Stomach (tissue), 19 donors: ENCODE measurements at places on chromosomes 1 and 21. TPM values are rescaled to one million over a fixed set of nuclear protein-coding genes. Genes with fewer than 3 reads are reported as not detected.

DNA sequence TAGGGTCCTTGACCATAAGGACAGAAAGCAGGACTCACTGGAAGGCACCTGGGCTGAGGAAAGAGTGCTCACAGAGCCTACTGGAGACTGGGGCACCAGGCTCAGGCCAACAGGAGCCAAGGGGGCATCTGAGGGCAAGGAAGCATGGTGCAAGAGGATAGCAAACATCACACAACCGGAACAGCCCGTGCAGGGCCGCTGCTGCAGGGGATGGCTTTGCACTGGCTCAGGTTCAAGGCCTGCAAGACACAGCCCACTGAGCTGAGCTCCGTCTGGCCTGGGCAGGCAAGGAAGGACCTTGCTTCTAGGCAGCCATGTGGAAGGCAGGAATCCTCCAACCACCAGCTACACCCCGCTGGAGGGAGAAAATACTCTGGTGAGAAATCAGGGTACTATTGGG, 59.8 kb upstream of the KIF26B start:
- no peaks in the 10 kb centered on the region for H3K27me3 ChIP-seq
- DNase-seq = no peak
- no peak overlapping the region for H3K4me3 ChIP-seq
- H3K4me1 ChIP-seq = peaks cover 5% of the 10 kb centered on the region

DNA sequence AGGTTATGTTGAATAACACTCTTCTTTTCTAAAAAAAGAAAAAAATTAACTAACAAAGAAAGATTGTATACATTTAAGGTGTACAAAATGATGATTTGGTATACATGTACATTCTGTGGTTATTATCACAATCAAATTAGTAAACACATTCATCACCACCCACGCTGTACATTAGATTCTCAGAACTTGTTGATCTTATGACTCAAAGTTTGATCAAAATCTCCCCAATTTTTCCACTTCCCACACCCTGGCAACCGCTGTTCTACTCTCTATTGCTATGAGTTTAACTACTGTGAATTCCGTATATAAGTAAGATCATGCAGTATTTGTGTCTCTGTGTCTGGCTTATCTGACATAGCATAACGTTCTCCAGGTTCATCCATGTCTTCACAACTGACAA, 469.5 kb upstream of the CHRM3 start:
- H3K27me3 ChIP-seq = no peaks in the 10 kb centered on the region
- no peak overlapping the region for H3K4me3 ChIP-seq
- no peak for DNase-seq
- no peak overlapping the region for H3K27ac ChIP-seq
- no peaks in the 10 kb centered on the region for H3K4me1 ChIP-seq

DNA sequence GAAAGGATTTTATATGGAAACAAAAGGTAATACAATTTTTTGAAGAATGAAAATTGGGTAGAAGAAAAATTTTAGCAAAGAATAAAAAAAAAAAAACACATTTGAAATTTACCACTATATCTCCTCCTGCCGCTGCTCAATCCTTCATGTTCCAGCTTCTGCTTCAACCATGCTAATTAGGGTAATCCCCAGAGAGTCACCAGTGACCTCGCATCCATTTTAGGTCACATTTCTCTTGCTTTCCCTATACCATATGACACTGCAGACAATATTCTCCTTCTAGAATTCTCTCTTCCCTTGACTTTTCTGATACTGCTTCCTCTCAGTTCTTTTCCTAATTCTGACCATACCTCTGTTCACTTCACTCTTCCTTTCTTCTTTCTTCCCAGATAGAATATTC, 237.1 kb downstream of the USH2A start:
- no peaks in the 10 kb centered on the region for H3K36me3 ChIP-seq
- no peak overlapping the region for H3K4me3 ChIP-seq
- H3K4me1 ChIP-seq = no peaks in the 10 kb centered on the region
- H3K27ac ChIP-seq = no peak overlapping the region
- DNase-seq = no peak

GRCh38 chr1:13700521-13701270, 708 bp downstream of the PRDM2 start:
- no peaks in the 10 kb centered on the region for H3K36me3 ChIP-seq
- peaks cover 46% of the 10 kb centered on the region for H3K4me1 ChIP-seq
- DNase-seq = peak; percentile 45
- H3K4me3 ChIP-seq = peak overlapping the region; percentile 63
- no peaks in the 10 kb centered on the region for H3K27me3 ChIP-seq

SLFNL1 gene
- 0.25 TPM for polyA plus RNA-seq

RIPPLY3 gene
- not detected for polyA plus RNA-seq

LRRIQ3 gene
- polyA plus RNA-seq = 0.20 TPM

GRCh38 chr1:18041102-18041501, 66.5 kb upstream of the IGSF21 start:
- H3K4me3 ChIP-seq = no peak overlapping the region
- H3K36me3 ChIP-seq = no peaks in the 10 kb centered on the region
- no peak overlapping the region for H3K27ac ChIP-seq
- no peaks in the 10 kb centered on the region for H3K4me1 ChIP-seq
- no peak for DNase-seq
- peaks cover 46% of the 10 kb centered on the region for H3K27me3 ChIP-seq

- no peaks in the 10 kb centered on the region for H3K4me1 ChIP-seq
- no peak overlapping the region for H3K4me3 ChIP-seq
- H3K27me3 ChIP-seq = no peaks in the 10 kb centered on the region
- H3K27ac ChIP-seq = no peak overlapping the region
- DNase-seq = no peak
- H3K36me3 ChIP-seq = no peaks in the 10 kb centered on the region
Observed at GRCh38 chr1:166353213-166353612, 186.4 kb upstream of the FAM78B start.

C8B gene
- polyA plus RNA-seq = not detected

- H3K36me3 ChIP-seq = no peaks in the 10 kb centered on the region
- no peak for DNase-seq
- H3K27me3 ChIP-seq = no peaks in the 10 kb centered on the region
- no peaks in the 10 kb centered on the region for H3K4me1 ChIP-seq
Observed at GRCh38 chr1:241837901-241838300, 10.1 kb upstream of the EXO1 start.

DNA sequence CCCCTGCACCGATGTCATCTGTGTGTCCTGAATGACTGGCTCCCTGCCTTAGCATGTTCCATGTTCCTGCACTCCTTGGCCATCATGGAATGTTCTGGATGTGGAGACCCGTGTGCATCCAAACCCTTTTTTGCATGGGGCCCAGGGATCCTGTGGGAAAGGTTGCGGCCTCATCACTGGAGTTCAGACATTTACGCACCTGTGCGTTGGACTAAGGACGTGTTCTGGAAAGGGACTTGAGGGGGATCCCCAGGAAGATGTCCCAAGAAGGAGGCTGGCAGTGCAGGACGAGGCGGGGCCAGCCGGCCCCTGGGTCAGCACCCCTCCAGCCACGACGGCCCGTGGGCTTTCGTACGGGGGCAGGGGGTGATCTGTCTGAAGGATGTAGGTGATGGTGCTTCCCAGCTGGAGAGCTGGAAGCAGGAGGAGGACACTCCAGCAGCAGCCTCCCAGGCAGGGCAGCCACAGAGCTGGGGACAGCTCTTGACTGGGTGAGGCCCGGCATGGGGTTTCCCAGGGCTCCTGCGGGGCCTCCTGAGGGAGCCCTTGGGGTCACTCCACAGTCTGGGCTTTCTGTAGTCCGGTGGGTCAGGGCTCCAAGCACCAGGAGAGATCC, 67.2 kb downstream of the SCCPDH start:
- H3K27me3 ChIP-seq = peaks cover 50% of the 10 kb centered on the region
- no peak for DNase-seq
- H3K36me3 ChIP-seq = no peaks in the 10 kb centered on the region
- no peak overlapping the region for H3K4me3 ChIP-seq

- no peak for DNase-seq
- H3K27me3 ChIP-seq = no peaks in the 10 kb centered on the region
- no peak overlapping the region for H3K4me3 ChIP-seq
- no peak overlapping the region for H3K27ac ChIP-seq
Observed at GRCh38 chr1:24351918-24352627, 32.9 kb downstream of the GRHL3 start.

DNA sequence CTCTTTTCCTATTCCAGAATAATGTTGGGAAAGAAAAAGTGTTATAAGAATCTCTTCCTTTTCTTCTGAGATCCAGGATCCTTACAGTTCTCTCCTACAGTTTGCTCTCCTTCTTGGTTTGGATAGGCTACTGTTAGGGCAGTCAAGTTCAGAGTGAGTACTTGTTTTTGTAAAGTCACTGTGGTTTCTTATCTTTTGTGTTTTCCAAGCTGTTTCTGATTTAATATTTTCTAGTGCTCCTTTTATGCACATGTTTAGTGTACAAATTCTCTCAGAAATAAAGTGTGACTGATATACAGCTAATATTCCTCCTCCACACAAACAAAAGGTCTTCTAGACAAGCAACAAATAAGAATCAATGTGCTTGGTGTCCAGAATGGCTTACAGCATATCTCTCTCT, 107.7 kb downstream of the BACH1 start:
- H3K4me3 ChIP-seq = no peak overlapping the region
- DNase-seq = no peak
- no peaks in the 10 kb centered on the region for H3K27me3 ChIP-seq
- H3K27ac ChIP-seq = no peak overlapping the region

- no peaks in the 10 kb centered on the region for H3K4me1 ChIP-seq
- DNase-seq = no peak
- no peak overlapping the region for H3K4me3 ChIP-seq
- no peaks in the 10 kb centered on the region for H3K27me3 ChIP-seq
- H3K36me3 ChIP-seq = no peaks in the 10 kb centered on the region
- H3K27ac ChIP-seq = no peak overlapping the region
Observed at GRCh38 chr1:6118415-6118814, 61.7 kb downstream of the CHD5 start.

DNA sequence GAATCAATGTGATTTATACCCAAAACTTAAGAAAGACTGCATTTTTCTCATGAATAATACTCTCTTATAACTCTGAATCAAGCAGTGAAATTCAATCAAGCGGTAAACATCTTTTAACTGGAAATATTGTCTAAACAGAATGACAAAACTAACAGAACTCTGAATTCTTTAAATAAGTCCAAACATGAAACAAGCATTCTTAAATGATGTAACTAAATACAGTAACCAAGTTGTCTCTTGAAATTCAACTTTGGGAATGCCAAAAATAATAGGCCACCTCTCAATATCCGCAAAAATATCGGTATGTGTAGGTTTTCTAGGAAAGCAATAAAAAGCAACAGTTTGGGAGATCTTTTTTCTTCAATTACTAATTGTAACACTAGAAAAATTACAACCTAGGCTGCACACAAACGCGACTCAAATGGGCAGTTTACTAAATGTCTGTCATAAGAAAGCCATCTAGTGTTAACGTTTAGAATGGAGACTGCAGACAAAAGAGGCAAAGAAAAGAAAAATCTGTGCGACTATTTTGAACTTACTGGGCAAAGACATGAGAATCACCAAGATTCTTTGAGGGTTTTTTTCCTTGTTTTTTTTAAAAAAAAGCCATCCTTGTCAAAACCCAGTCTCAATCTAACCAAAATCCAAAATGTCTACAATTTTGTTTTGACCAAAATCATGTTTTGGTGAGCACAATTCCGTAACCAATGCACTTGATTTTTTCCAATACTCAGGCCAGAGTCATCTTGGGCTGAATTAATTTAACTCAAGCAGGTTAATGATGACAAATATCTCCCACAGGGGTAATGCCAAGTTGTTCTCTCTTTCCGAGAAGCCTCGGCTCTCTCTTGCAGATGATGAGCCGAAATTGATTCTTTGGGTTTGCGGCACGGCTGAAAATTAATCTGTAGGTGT, 1.3 kb downstream of the SIPA1L2 start:
- H3K4me3 ChIP-seq = peak overlapping the region; percentile 74
- peaks cover 9% of the 10 kb centered on the region for H3K27me3 ChIP-seq
- no peaks in the 10 kb centered on the region for H3K36me3 ChIP-seq

- no peak overlapping the region for H3K4me3 ChIP-seq
- H3K27me3 ChIP-seq = no peaks in the 10 kb centered on the region
- no peaks in the 10 kb centered on the region for H3K4me1 ChIP-seq
- no peaks in the 10 kb centered on the region for H3K36me3 ChIP-seq
- DNase-seq = no peak
Observed at GRCh38 chr1:50989694-50990093, 19.6 kb downstream of the CDKN2C start.

- no peaks in the 10 kb centered on the region for H3K27me3 ChIP-seq
- H3K36me3 ChIP-seq = peaks cover 50% of the 10 kb centered on the region
- H3K27ac ChIP-seq = no peak overlapping the region
- no peak overlapping the region for H3K4me3 ChIP-seq
Observed at GRCh38 chr1:36342426-36343185, 19.2 kb upstream of the EVA1B start.

- no peaks in the 10 kb centered on the region for H3K36me3 ChIP-seq
- H3K27me3 ChIP-seq = no peaks in the 10 kb centered on the region
- H3K4me1 ChIP-seq = no peaks in the 10 kb centered on the region
- H3K27ac ChIP-seq = no peak overlapping the region
- no peak for DNase-seq
Observed at GRCh38 chr1:152160576-152160975, 1.5 kb upstream of the RPTN start.

PRKAB2 gene
- polyA plus RNA-seq = 6.7 TPM

GRCh38 chr1:56566994-56567393, 12.4 kb downstream of the PLPP3 start:
- no peaks in the 10 kb centered on the region for H3K27me3 ChIP-seq
- no peak overlapping the region for H3K27ac ChIP-seq
- peaks cover 79% of the 10 kb centered on the region for H3K4me1 ChIP-seq
- H3K36me3 ChIP-seq = no peaks in the 10 kb centered on the region

GRCh38 chr1:156144742-156145141, 8.6 kb upstream of the SEMA4A start:
- peaks cover 13% of the 10 kb centered on the region for H3K4me1 ChIP-seq
- no peak for DNase-seq
- H3K27me3 ChIP-seq = peaks cover 4% of the 10 kb centered on the region
- H3K4me3 ChIP-seq = no peak overlapping the region
- peak overlapping the region; percentile 42 for H3K27ac ChIP-seq

SERTAD4 gene
- polyA plus RNA-seq = 2.2 TPM

ZNF648 gene
- polyA plus RNA-seq = 0.12 TPM

DNA sequence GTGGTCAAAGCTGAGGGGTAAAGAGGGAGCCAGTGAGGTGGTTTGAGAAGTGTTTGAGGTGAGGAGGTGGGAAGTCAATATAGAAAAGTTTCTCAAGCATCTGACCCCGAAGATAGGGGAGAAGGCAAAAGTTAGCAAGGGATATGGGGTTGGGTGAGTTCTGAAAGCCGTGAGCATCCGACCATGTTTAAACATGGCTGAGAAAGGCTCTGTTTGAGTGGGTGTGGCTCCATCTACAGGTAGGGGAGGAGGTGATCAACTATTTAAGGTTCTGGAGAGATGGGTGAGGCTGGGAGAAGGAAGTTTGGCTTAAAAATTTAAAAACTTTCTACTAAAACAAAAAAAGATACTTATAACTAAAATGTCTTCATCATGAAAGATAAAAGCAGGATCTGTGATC, 273.8 kb downstream of the KCNJ6 start:
- H3K27me3 ChIP-seq = no peaks in the 10 kb centered on the region
- H3K4me3 ChIP-seq = no peak overlapping the region
- H3K4me1 ChIP-seq = no peaks in the 10 kb centered on the region
- H3K27ac ChIP-seq = no peak overlapping the region
- peak; percentile 41 for DNase-seq

- H3K36me3 ChIP-seq = no peaks in the 10 kb centered on the region
- no peak overlapping the region for H3K27ac ChIP-seq
- no peak overlapping the region for H3K4me3 ChIP-seq
- no peaks in the 10 kb centered on the region for H3K27me3 ChIP-seq
- no peaks in the 10 kb centered on the region for H3K4me1 ChIP-seq
Observed at GRCh38 chr21:45914321-45914845, 67.2 kb upstream of the COL6A1 start.
